NCI-H526 (cell line): ENCODE measurements at places on chromosomes 12 and 14.

DNA sequence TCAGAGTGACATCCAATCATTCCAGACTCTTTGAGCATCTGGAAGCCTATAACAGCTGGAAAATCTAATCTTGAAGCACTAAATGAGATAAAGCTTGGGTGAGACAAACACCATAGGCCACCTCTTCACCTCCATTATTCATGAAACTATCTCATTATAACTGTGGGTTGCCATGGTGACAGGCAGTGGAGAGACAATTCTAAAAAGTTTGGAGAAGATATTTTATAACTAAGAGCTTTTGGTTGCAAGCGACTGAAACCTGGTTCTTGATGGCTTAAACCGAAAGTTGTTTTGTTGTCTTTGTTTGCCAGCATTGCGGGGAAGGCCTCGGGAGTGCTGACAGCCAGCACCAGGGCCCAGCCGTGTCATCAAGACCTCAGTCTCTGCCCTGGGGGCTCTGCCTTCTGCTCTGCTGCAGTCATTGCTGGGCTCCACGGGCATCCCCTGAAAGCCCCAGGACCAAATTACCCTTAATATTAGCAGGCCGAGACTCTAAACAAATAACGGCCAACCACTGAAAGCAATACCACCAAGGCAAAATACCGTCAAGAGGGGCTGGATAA lies 353.6 kb upstream of the SFSWAP start:
- no peak for DNase-seq

- no peak for DNase-seq
Observed at GRCh38 chr14:45253754-45254310, 830 bp upstream of the MIS18BP1 start.

- no peak for DNase-seq
Observed at GRCh38 chr12:124868252-124869058, 4.8 kb upstream of the SCARB1 start.

DNA sequence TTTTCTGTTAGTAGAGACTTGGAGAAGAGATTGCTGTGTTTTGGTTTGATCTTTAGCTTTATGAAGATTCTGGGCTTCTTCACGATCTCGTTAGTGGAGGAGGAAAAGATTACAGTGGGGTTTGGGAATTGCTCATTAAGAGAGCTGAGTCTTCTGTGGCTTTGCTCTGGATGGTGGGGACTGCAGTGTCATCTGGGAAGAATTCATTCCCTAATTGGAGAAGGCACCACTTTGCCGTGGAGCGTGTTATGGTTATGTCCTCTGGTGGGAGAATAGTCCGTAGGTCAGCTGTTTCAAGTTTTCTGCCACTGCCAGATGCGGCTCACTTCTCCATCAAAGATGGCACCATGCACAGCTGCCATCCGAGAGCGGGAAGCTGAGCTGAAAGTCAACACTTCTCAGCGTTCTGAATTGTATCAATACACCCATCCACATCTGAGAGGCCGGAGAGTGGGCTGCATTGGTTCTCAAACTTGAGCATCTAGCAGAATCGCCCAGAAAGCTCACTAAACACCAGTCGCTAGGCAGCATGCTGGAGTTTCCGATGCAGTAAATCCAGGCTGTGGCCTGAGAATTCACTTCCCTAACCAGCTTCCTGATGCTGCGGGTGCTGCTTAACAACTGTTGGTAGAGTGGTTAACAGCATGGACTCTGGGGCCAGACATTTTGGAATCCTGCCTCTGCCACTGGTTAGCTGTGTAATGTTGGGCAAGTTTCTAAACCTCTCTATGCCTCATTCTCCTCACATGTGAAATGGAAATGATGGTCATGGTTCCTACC lies 117.8 kb downstream of the PLXNC1 start:
- no peak for DNase-seq

- DNase-seq = no peak
Observed at GRCh38 chr12:108069651-108070165, 59.4 kb upstream of the WSCD2 start.

DNA sequence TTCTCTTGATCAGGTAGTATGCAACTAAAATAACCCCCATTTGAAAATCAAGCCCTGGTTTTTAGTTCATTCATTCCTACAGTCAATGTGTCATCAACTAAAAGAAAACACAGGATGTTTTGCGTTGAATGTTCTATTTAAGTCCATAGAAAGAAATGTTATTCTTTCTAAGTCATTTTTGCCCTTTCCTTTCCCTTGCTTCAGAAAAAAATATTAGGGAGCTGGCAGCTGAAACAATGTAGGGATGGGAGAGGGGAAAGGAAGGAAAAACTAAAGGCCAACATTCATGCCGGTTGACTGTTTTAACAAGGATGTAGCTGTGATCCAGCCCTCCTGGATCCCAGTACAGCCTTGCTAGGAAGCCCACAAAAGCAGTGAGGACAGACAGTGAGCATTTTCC lies 155.1 kb downstream of the BTG1 start:
- DNase-seq = no peak
